Omental fat pad (tissue), 4 donors: ENCODE measurements at places on chromosomes 6 and 20. TPM values are rescaled to one million over a fixed set of nuclear protein-coding genes. Genes with fewer than 3 reads are reported as not detected.
A peak's percentile ranks its signal among the peaks of the same experiment; 100 is the strongest.

The TRIM10 gene
- 0.09 TPM for total RNA-seq

The OR2B6 gene
- total RNA-seq: not detected

The CCN2 gene
- 129 TPM for total RNA-seq

The FUCA2 gene
- total RNA-seq: 35.2 TPM

DNA sequence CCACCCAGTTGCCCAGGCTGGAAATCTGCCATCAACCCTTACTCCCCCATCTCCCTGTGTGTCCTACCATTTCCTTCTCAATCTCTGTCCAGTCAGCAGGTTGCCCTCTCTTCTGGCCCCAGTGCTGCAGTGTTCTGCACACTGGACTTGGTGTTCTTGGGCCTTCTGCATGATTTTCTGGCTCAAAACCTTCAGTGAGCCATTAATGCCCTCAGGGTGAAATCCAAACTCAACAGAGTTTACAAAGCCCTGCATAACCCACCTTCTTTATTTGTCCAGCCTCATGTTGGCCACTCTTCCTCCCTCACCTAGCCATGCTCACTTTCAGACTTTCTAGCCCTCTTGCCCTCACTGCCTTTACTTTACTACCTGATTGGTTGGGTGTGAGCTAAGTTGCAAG lies 5.0 kb upstream of the GSTA3 start:
- no peak for DNase-seq

DNA sequence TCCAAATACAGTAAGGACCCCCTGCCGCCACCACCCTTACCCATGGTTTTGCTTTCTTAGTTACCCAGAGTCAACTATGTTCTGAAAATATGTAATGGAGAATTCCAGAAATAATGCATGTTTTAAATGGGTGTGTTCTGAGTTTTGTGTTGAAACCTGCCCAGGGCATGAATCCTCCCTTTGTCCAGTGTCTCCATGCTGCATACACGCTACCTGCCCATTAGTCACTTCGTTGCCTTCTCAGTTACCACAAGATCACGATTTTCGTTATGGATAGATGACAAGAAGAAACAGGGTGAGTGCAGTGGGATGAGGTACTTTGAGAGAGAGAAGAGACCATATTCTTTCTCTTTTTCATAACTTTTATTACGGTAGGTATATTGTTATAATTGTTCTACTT lies 10.6 kb downstream of the FARS2 start:
- DNase-seq: no peak

- no peak for DNase-seq
These were observed 53.0 kb downstream of the SNAP25 start for GRCh38 chr20:10271494-10272219.

DNA sequence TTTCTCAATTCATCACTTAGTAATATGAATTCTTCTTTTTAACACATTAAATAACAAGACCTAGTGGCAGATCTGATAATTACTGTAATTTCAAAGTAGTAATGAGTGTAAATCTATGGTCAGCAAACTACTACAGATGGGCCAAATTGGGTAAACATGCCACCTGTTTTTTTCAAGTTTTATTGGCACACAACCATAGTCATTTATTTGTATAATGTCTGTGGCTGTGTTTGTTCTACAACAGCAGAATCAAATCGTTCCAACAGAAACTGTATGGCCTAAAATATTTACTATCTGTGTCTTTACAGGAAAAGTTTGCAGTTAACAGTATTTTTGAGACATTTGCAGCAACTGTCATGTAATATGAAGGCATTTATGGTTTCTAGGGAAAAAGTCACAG lies 86.1 kb upstream of the EYA2 start:
- no peak for DNase-seq

DNA sequence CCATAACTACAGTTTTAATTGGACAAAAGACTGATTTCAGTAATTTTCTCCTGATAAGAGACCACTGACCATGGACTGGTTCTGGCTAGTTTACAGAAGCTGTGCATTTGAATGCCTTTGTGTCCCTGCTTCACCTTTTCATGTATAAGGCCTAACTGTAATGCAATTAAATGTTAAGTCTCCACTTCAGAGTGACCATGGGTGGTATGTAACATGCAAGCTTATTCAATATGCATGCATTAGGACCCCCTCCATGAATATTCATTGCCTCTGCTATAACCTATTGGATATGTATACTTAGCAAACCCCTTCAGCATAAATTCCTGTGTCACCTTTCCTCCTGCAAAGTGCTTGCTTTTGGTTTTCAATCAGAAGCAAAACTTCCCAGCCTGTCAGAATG lies 2.2 kb downstream of the UBD start:
- DNase-seq: no peak

- DNase-seq: no peak
These were observed 2.0 kb downstream of the LKAAEAR1 start for GRCh38 chr20:64082126-64082731.

- DNase-seq: peak; percentile 59
These were observed 2.1 kb upstream of the HIVEP2 start for GRCh38 chr6:142946924-142947713.

DNA sequence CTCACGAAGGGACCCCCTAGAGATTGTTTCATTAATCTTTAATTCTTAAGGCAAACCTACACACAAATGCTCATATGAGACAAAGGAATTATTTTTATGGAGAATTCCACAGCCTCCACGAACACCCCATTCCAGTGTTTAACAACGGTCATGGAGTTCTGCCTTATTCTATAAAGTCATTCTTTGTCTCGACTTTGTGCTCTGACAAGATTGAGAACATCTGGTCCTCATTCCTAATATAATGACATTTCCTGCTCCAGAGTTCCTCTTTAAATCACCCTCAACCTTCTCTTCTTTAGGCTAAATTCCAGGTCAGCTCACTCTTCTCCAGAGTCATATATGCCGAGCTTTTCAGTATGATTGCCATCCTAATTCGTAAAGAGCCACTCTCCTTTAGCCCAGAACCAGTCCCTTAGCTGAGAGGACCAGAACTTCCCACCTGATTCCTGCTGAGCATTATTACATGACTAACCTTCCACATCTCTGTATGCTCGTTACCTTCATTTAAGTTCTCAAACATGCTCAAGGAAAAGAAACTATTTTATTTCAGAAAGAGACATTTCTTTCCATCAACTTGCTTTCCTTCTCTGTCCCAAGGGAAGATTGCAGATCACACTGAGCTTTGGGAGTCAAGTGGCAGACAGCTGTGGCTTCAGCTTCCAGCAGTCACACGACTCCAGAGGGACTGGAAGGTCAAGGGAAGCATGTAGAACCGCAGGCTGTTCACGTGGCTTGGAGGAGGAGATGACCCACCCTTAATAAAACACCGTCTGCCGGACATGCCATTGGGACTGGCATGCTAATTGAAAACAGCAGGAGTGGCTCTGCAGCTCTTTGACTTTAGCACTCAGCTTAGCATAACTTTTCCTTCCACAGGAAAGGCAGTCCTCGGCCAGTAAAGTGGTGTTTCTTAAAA lies 467.1 kb upstream of the HSF2 start:
- no peak for DNase-seq

DNA sequence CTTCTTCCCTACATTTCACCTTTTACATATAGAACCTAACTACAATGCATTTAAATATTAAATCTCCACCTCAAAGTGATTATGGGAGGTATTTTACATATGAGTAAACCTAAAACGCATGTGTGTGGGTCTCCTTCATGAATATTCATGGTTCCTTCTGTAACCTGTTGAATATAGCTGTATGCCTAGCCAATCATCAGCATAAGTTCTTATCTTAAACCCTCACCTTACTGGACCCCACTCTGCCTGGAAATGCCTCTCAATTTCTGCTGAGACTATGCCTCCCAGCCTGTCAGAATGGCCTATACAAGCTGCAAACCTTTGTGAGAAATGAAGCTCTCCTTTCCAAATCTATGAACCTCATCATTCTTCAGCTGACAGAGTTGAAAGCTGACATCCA lies 21.3 kb downstream of the CEP85L start:
- DNase-seq: no peak

DNA sequence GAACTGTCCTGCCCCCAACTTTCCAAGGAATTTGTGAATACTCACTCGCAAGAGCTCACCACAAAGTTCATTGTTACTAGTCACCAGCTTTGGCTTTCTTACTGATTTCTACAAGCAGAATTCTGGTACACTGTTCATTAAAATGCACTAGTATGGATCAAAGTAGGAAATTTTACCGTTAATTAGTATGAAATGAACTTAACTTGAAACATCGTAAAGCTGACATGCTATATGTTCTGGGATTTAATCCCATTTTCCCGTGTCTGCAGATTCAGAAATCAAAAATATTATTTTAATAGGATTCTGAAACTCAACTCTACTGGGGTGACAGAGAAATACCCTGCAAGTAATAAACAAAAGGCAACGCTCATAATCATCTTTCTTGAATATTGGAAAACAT lies 399.3 kb downstream of the DOK5 start:
- no peak for DNase-seq
